Cardiac septum (tissue), 1 donor: ENCODE measurements at places on chromosomes 6 and 20. TPM values are rescaled to one million over a fixed set of nuclear protein-coding genes. Genes with fewer than 3 reads are reported as not detected.

- DNase-seq = no peak
Measured at GRCh38 chr6:19713984-19714383, 123.2 kb upstream of the ID4 start.

- no peak for DNase-seq
Measured at GRCh38 chr6:123716506-123716905, 79.8 kb upstream of the TRDN start.

- no peak for DNase-seq
Measured at GRCh38 chr6:64249115-64249514, 613.5 kb downstream of the PHF3 start.

DNA sequence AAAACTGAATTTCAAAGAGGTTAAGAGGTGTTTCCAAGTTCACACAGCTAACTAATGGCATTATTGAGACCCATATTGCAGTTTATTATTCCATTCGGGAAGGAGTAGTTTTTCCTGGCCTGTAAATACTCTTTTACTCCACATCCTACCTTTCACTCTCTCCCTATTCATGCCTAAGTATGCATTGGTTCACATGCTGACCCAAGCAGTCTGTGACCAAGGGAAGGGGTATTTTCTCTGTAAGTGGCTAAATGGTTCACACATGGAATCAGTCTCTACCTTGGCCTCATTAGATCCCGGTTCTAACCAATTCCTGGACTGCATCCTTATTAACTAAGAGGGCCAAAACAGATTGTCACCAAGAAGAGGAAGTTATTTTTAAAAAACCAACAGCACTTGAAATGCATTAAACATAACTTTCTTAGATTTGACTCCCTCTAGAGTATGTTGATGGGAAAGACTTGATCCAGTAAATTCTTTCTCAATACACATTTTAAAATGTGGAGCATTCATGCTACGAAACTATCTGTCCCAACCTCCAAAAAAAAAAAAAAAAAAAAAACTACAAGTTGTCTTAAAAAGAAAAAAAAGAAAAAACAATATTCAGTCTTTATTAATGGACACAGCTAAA, 17.8 kb upstream of the RSPO3 start:
- DNase-seq = no peak

DNA sequence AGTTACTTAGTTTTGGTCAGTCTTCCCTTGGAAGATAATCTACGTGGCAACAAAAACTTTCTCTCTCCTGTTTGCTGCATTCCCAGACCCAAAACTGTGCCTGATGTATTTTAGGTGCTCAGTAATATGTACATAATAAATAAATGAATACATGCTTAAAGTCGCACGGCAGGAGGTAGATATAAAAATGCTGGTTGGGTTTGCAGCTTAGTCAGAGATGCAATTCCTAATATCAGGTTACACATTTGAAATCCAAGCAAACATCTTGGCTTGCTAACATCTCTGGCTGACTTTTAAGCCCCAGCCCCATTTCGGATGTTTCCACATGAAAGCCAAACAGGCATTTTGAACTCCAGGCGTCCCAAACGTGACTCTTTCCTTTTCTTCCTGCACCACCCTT, 91.0 kb downstream of the KCNQ5 start:
- DNase-seq = no peak

PROCR gene
- 5.4 TPM for total RNA-seq

DNA sequence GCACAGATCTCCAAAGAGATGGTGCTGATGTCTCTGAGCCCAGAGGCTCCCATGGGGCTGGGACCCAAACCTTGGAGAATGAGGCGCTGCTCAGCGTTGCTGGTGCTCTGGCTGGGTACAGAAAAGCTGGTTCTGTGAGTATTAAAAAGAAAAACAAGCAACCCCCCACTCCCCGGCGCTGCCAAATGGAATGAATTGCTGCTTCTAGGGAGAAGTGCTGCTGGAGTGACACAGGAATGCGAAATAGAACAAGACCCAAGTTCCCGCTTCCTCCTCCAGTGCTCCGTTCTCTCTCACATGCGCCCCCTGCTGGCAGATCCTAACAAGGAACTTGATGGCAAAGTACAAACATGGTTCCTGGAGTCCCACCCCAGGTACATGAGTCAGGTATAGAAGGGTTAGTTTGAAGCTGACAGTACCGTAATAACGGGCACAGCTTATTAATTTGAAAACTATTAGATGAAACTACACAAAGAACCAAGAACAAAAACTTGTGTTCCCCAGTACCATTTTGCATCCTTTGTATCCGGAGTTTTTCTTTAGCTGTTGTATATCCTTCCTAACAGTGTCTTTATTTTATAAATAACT, 2.1 kb upstream of the DDX27 start:
- peak; percentile 96 for DNase-seq

- DNase-seq = no peak
Measured at GRCh38 chr20:38152175-38152620, 12.9 kb downstream of the TGM2 start.

FRMD1 gene
- not detected for total RNA-seq

SPAG4 gene
- 3.5 TPM for total RNA-seq

DNA sequence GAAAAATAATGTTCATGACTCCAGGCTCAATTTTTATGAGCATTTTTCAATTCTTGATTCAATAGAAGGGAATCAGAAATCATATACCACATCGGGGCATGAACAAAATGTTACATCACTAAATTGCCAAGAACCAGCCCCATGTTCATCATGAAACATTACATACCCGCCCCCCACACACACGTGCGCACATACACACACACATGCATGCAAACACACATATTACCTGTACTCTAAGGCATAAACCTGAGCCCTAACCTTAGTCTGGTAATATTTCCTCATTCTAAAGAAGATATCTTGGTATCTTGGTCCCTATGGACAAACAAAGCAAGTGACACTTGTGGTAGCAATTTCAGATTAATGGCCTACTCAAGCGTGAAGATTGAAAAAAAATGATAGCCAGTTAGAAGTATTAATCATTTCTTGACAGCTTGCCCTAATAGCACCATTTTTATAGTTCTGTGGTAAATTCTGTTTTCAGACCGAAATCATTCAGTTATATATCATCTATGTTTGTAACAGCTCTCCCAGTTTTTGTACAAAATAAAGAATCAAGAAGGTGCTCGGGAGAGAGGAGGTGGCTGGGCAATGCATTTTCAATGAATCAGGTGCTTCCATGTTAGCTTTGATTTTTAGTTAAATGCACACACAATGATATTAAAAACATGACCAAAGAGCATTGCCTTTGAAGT, 95.4 kb upstream of the DOK5 start:
- DNase-seq = no peak

EPPIN gene
- not detected for total RNA-seq

BMP6 gene
- 2.9 TPM for total RNA-seq

ATP6V1G2 gene
- total RNA-seq = 2.6 TPM

- DNase-seq = no peak
Measured at GRCh38 chr20:4180356-4180755, 165.0 kb upstream of the RNF24 start.

SLC26A8 gene
- 0.13 TPM for total RNA-seq

- no peak for DNase-seq
Measured at GRCh38 chr6:63303476-63303875, 16.3 kb downstream of the LGSN start.

PPP1R16B gene
- total RNA-seq = 1.7 TPM

DNA sequence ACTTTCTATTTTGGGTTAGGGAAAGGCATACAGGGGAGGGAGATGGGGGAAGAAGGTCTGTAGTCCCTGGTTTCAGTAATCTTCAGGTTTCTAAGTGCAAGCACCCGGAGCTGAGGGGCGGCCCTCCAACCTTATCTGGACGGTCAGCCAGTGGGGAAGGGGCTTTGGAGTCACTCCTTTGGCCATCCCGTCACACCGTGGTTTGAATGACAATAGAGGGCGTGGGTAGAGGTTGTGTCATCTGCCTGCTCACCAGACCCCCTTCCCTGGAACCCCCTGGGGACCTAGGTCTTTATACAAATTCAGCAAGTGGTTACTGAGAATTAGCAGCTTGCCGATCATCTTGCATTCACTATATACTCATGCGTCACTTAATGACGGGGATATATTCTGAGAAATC, 29.1 kb downstream of the STK35 start:
- no peak for DNase-seq

PKIB gene
- 0.38 TPM for total RNA-seq

DNA sequence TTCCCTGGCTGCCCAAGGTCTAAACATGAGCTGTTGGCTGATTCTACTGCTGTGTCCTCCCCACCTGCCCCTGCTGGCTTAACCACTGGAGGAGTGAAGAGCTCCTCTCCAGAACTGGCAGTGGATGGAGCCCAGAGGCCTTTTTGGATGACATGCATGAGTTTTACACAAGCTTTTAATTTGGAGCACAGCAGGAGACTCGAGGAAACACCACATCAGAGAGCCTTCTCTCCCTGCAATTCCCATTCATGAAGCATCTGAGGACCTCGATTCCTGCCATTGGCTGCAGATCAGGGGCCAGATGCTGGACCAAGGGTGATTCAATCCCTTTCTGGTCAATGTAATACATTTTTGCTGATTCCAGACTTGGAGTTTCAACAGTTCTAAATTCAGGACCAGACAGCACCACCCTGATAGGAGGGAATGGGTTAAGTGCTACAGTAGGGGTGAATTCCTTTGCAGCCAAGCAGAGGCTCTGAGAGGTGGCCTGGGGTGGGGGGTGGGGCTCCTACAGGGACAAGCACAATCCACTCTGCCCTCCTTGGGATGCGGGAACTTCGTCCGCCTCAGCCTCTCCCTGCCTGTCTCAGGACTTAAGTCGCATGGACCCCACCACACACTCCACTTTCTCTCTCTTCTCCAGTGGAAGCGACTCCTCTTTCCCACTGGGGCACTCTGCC, 599 bp upstream of the PSORS1C1 start:
- DNase-seq = no peak

DNA sequence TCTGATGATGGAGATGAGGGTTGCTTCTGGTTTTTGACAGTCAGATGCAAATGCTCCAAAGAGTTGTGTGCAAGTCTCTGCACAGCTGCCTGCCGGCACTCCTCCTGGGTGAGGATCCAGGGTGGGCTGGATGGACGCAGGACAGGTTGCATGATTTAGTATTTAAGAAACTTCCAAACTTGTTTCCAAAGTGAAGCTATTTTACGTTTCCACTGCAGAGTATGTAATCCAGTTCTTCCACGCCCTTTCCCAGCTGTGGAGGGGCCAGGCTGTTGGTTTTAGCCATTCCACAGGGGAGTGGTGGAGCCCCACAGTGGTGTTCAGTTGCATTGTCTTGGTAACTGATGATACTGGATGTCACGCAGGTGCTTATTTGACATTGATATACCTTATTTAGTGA, 157.3 kb downstream of the THBS2 start:
- DNase-seq = no peak

GRCh38 chr20:14720251-14720650, 382.8 kb upstream of the FLRT3 start:
- no peak for DNase-seq

DNA sequence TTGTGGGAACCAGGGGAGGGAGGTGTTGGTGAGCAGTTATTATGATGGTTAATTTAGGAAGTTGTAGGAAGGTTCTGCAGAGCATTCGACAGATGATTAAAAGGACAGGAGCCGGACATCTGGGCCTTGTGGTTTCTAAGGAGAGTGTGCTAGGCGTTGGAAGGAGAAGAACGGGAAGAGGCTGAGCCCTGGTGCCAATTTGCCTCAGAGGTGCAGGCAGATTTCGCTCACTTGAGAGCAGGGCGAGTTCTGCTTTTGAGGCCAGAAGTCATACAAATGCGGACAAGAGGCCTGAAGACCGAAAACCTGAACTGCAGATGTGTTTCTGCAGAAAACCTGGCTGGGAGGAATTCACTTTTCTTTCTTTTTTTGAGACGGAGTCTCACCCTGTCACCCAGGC, 30.5 kb upstream of the RPS6KA2 start:
- no peak for DNase-seq

GRCh38 chr20:31991339-31991705, 18.9 kb upstream of the CCM2L start:
- no peak for DNase-seq

GSTA1 gene
- not detected for total RNA-seq

DNA sequence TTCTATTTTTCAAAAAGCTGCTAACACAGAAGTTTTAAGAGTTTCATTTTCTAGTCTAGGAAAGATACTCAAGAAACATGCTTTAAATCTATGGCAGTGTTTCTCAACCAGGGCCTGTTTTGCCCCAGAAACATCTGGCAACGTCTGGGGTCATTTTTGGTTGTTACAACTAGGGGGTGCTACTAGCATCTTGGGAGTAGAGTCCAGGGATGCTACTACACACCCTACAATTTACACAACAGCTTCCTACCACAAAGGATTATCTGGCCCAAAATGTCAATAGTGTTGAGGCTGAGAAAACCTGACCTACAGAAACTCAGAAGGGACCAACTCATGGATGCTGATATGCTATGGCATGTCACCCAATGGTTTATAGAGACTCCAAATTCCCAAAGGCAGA, 24.4 kb downstream of the SERAC1 start:
- no peak for DNase-seq

SALL4 gene
- 0.08 TPM for total RNA-seq

NNAT gene
- not detected for total RNA-seq

GRCh38 chr6:126145351-126145750, 159.0 kb downstream of the TRMT11 start:
- no peak for DNase-seq

PROKR2 gene
- not detected for total RNA-seq

LY6G6C gene
- total RNA-seq = not detected

DNA sequence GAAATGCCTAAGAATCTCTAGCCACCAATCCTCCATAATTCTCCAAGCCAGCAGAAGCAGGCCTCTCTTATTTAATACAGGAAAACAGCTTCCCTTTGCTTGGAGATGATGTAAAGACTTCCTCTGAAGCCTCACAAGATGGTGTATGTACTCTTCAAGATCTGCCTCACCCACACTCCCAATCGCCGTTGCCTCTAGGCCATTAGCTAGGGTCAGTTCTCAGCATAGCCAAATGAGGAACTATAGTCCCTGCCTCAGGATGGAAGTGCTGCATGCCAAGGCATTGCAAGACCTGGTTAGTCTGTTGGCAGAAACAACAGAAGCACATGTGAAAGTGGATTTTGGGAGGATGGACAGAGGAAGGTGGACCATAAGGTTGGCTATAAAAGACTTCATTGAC, 139.1 kb downstream of the SCML4 start:
- no peak for DNase-seq

DNA sequence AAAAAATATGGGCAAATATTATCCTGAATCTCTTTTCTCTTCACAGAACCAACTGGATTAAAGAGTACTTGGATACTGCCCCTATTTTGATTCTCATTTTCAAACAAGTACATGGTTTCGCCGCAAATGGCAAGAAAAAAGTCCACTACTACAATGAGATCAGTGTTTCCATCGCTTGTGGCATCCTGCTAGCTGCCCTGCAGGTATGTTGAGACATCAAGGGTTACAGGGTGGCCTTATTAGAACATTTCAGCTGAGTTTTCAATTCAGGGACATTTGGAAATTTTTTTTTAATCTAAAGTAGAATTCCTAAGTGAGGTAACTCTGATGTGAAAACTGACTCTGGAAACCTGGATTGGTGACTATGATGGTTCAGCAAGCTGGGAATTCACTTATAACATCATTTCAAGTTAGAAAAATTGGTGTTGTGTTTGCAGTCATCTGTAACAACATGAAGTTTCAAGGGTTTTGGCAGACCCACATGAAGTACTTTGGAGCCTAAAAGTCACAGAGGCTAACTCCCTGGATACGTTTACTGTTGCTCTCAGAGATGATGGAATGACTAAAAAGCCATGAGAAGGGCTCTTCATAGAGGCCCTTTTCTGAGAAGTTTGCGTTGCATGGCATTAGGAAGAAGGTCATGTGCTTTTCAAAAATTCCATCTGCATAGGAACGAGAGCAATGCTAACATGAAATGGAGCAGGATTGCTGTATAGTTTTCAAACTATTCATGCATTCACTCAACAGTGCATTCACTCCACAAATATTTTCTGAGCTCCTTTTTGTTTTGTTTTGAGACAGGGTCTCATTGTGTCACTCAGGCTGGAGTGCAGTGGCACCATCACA, 25.5 kb downstream of the IYD start:
- DNase-seq = no peak

PI3 gene
- 0.62 TPM for total RNA-seq
